Activated CD4-positive, alpha-beta T cell treated with anti-CD3 and anti-CD28 coated beads, Interleukin-2, Interleukin-4, amounts not matched to agents 100 ng/mL and 50 ng/mL, durations not matched to agents 16 hours and 8 hours (primary cell): ENCODE measurements at places on chromosomes 11 and 22.
A peak's percentile ranks its signal among the peaks of the same experiment; 100 is the strongest.

GRCh38 chr11:121456816-121457431 is 4.2 kb upstream of the SORL1-AS1 start:
- no peak for DNase-seq

DNA sequence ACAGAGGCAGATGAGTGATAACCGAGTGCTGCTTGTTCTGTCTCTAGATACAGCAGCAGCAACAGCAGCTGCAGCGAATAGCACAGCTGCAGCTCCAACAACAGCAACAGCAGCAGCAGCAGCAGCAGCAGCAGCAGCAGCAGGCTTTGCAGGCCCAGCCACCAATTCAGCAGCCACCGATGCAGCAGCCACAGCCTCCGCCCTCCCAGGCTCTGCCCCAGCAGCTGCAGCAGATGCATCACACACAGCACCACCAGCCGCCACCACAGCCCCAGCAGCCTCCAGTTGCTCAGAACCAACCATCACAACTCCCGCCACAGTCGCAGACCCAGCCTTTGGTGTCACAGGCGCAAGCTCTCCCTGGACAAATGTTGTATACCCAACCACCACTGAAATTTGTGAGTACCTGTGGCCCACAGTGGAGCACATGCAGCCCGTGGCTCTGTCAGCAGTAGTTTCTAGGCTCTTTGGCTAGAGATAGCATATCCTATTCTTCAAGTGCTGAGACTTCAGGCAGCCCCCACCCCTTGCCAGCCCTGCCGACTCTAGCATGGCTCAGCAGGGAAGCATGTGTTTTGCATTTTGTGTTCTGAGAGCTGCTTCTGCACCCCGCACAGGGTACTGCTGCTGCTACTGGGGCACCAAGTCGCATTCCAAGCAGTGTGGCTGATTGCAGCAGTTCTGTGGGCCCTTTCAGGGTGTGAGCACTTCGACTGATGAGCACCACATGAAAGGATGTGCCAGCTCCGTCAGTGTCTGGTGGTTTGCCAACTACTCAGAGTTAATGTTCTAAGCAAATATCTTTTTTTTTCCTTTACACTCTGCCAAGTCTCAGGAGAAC is 59.2 kb downstream of the MED15 start:
- no peak for DNase-seq

DNA sequence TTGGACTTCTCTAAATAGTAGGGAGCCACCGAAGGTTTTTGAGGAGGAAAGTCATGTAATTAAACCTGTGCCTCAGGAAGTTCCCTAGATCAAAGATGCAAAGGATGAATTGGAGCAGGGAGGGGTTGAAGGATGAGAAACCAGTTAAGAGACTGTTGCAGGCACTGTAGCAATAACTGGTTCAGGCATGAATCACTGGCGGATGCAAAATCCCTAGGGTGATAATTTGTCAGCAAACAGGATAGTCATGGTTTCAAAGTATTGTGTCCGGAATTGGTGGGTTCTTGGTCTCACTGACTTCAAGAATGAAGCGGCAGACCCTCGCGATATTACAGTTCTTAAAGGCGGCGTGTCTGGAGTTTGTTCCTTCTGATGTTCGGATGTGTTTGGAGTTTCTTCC is 19.9 kb downstream of the TRIOBP start:
- no peak for DNase-seq

DNA sequence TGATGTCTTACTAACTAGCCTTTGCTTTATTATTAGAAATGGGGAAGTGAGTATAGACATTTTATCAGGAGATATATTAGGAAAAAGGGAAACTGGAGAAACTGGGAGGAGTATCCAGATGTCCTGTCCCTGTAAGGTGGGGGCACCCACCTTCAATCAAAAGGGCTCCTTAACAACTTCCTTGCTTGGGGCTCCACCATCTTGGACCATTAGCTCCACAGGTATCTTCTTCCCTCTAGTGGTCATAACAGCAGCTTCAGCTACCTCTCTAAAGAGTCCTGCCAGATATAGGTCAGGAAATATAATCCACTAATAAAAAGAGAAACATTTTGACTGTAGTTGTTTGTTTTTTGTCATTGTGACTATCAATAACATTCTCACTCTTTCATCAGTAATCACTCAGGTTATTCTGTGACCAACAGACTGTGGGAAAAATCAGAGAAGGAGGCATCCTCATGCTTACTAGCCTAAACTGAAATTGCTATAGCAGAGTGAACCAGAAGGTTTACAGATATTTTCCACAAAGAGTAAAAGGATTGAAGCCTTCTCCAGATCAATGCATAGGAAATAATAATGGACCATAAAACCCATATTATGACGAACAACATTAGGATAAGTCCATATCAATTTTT is 10.4 kb downstream of the OR51B4 start:
- DNase-seq, result peak; percentile 20

GRCh38 chr11:15275141-15275540 is 160.4 kb downstream of the INSC start:
- no peak for DNase-seq

- no peak for DNase-seq
Observed at GRCh38 chr11:3605771-3606203, 36.0 kb downstream of the ART5 start.

GRCh38 chr22:29479417-29480261 is at the start of gene NEFH:
Gene NEFH, plus strand, starts transcription at chr22:29480218. Its CDS starts 45 bp downstream, at chr22:29480263.
- no peak for DNase-seq
